Glutamatergic neuron (in vitro differentiated cells): ENCODE measurements at places on chromosomes 13 and 19.

- peaks cover 9% of the 10 kb centered on the region for H3K36me3 ChIP-seq
- H3K4me1 ChIP-seq, result no peaks in the 10 kb centered on the region
- H3K27ac ChIP-seq, result no peak overlapping the region
- peaks cover 2% of the 10 kb centered on the region for H3K27me3 ChIP-seq
- DNase-seq, result no peak
Measured at GRCh38 chr13:33025220-33025744, 9.1 kb downstream of the KL start.

GRCh38 chr13:74278901-74279300 is 144.7 kb upstream of the KLF12 start:
- H3K27ac ChIP-seq, result no peak overlapping the region
- no peaks in the 10 kb centered on the region for H3K36me3 ChIP-seq
- H3K27me3 ChIP-seq, result no peaks in the 10 kb centered on the region
- H3K4me3 ChIP-seq, result no peak overlapping the region

- no peaks in the 10 kb centered on the region for H3K36me3 ChIP-seq
- DNase-seq, result no peak
- no peak overlapping the region for H3K27ac ChIP-seq
- no peaks in the 10 kb centered on the region for H3K4me1 ChIP-seq
- H3K27me3 ChIP-seq, result no peaks in the 10 kb centered on the region
- H3K4me3 ChIP-seq, result no peak overlapping the region
Measured at GRCh38 chr19:31976775-31977536, 368.5 kb upstream of the ZNF507 start.

- H3K27ac ChIP-seq, result peak overlapping the region; percentile 99
- H3K27me3 ChIP-seq, result peaks cover 23% of the 10 kb centered on the region
- H3K4me3 ChIP-seq, result peak overlapping the region; percentile 91
- H3K36me3 ChIP-seq, result no peaks in the 10 kb centered on the region
Measured at GRCh38 chr19:17951157-17951989, 15.5 kb upstream of the KCNN1 start.

GRCh38 chr19:10554760-10555609 is 10.8 kb downstream of the KRI1 start:
- DNase-seq, result no peak
- H3K36me3 ChIP-seq, result no peaks in the 10 kb centered on the region
- H3K4me1 ChIP-seq, result no peaks in the 10 kb centered on the region
- no peak overlapping the region for H3K4me3 ChIP-seq
- no peak overlapping the region for H3K27ac ChIP-seq
